Fibroblast of the aortic adventitia (primary cell): ENCODE measurements at places on chromosomes 7 and 10.

DNA sequence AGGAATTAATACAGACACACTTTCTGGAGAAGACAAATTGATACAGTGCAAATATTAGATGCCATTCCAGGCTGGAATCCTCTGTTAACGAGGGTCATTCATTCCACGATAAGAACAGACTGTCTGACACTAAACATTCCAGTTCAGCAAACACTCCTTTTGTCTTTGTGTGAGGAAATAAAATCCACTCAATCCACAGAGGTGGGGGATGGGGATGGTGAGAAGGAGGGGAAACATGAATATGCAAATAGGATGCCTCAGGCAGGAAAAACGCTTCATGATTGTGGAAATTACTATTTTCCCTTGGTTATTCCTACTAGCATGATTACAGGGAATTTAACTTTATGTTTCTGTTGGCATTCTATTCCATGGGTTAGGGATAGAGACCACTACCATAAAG, 196.9 kb upstream of the CDCA7L start:
- no peak for DNase-seq

DNA sequence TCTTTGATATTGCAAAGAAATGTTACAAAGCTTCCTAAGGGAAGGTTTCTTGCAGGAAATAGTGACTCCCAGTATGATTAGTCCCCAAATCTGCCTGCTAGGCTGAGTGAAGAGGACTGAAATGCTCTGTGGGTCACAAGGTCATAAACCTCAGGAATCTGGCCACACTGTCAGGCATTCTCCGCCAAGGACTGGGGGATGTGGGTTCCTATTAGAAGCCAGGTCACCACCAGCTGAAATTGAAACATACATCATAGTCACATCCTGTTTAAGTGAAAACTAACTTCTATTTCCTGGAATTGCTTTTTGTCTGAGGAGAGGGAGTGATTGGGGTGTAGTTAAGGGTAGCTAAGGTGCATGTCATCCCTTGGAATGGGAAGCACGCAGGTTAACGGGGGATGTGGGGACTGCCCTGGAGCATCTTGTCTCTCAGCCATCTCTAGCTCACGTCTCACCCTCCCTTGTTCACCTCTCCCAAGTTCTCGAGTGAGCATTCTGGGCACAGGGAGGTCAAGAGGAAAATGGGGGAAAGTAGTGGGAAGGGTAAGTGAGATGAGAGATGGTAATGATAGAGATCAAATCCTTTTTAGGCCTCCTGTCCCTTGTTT, 12.0 kb upstream of the GSAP start:
- peak; percentile 36 for DNase-seq

DNA sequence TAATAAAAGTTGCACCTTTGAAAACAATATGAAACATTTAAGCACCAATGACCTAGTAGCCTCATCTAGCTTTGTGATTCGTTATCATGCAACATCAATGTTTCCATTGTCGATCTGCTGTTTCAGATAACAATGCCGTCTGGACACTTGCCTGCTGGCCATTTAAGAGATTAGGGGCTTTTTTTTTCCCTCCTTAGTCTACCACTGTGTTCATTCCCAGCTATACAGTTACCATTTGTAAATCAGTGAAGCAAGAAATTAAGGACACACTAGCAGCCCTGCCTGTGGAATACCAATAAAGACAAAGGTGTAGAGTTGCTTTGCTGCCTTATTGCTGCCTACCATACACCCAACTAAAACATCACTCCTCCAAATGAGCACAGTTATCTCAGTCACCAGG, 37.6 kb upstream of the MYO3A start:
- no peak for DNase-seq

- no peak for DNase-seq
These were observed 18.6 kb downstream of the WDR37 start for GRCh38 chr10:1074748-1075308.

DNA sequence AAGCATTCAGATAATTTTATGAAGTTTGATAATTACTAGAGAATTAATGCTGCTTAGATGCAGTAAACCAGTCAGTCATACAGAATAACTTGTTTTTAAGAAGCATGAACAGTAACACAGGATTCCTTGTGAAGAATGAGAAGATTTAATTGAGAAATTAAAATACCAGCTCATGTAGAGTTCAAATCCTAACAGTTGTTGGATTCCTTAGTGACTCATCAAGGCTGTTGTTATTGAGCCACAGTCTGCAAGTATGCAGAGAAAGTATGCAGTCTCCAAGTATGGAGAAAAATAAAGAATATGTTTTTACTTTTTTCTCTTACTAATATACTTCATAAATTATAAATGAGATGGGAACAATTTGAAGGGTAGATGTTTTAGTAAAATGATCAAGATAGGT, 30.2 kb upstream of the CYP26C1 start:
- peak; percentile 78 for DNase-seq

DNA sequence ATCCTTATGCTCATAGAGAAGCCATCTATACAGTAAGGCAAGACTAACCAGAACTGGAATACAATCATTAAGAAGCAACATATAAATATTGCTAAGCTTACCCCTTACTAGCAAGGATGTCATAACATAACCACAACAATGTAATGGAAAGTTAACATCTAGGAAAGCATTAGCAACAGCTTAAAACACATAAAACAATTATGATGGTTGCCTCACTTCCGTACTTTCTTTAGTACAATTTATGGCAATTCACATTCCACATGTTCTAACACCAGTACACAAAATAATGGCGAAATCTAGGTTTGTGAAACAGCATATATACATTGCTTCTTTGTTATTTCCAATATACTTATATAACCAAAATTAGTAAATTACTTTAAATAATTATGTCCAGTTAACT, 195.0 kb downstream of the AHR start:
- no peak for DNase-seq
